NCI-H1930 (cell line): ENCODE measurements at places on chromosomes 7 and 10.

DNA sequence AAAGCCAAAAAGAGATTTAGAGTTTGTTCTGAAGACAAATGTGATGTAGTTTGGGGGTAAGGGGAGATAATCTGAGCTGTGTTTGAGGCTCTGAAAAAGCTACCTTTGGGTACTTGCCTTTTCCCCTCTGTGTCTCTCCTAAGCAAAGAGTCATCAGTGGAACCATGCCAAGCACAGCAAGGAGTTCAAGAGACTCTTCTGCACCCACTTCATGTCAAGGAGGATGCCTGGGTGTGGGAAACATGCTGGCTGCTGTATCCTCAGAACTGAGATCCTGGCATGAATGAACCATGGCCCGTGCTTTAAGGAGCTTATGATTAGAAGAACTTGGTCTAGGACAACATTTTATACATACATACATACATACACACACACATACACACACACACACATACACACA lies 142.9 kb downstream of the NOC3L start:
- DNase-seq = no peak

GRCh38 chr10:99345350-99345749 lies 16.2 kb downstream of the CNNM1 start:
- DNase-seq = no peak

GRCh38 chr7:96991546-96992191 lies 13.7 kb upstream of the DLX6 start:
- DNase-seq = no peak

DNA sequence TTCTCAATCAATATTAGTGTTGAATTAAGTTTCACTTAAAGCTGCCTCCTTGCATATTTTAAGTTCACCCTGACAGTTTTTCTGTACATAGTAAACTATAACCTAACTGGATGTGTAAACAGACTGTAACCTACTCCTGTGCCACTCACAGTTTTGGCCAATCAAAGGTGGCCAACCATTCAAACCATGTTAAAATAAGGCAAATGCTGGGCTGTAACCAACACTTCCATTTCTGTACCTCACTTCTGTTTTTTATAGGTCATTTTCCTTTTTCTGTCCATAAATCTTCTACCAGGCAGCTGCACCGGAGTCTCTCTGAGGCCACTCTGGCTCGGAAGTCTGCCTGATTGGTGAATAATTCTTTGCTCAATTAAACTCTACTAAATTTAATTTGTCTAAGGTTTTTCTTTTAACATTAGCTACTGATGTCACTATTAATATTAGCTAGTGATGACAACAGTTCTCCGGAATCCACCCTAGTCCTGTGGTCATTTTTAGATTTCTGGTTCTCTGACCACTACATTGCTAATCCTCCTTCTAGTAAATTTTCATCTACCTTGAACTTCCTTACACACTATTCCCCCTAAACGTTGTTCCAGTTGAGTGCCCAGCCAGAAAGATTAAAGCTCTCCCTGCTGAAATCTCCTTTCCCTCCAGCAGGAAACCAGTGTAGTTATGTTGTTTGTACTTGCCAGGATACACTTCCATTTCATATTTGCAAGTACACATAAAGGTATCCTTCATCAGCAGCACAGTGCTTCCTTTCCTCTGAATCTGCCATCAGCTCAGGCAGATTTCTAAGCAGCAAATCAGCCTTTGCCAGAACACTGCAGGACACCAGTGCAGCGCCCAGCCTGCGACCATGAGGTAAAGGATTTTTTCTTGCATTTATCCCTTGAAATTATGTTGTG lies 18.6 kb upstream of the IFIT2 start:
- DNase-seq = no peak

- no peak for DNase-seq
Measured at GRCh38 chr10:18949391-18949790, 99.2 kb upstream of the MALRD1 start.

GRCh38 chr10:52644373-52645186 lies 128.0 kb downstream of the MBL2 start:
- no peak for DNase-seq

DNA sequence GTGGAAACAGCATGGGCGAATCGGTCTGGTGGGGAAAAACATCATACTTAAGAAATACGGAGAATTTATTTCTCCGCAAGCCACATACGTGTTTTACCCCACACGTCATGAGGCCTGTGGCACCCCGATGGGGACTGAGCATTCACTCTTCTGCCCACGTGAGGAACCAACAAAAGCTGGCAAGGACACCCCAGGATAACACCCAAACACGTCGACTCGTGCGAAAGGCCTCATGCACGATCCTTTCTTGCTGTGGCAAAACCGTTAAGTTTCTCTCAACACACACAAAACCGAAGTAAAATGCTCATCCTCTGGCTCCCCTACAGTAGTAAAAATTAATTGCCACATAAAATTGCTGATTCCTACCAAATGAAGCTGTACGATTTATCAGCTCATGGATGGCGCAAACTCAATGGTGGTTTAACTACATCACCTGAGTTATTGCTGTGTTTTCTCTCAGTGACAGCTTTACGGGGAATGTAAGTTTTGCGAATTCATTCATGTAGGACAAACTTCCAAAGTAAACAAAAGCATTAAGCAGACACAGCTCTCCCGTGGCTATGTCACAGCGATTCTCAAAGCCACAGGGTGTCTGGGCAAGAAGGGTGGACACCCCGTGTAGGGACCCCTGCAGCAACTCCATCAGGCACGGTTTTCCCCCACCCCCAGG lies 97.0 kb downstream of the CTBP2 start:
- no peak for DNase-seq

- DNase-seq = no peak
Measured at GRCh38 chr10:132516771-132517725, 20.5 kb upstream of the INPP5A start.

DNA sequence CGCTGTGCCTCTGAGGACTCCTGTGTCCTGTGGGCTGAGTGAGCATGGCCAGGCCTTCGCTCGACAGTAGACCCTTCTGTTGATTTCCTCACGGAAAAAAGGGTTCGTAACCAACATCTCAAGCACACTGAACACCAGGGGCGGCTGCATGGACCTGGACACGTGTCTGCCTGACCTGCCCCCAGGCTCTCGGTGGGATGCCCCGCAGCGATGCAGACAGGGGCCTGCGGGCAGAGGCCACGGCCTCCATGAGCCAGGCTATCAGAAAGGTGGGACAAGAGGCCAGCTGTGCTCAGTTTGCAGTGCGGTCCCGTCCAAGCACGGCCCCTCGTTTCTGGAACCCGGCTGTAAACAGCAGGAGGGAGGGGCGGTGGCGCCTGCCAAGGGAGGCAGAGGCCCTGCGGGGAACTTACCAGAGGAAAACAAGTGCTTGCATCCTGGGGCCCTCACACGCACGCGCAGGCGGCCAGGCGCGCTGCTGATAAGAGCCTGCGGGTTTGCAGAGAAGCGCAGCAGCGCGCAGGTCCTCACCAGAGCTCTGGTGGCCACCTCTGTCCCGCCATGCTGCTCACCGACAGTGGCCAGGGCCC lies 10.6 kb downstream of the GPR146 start:
- DNase-seq = no peak

DNA sequence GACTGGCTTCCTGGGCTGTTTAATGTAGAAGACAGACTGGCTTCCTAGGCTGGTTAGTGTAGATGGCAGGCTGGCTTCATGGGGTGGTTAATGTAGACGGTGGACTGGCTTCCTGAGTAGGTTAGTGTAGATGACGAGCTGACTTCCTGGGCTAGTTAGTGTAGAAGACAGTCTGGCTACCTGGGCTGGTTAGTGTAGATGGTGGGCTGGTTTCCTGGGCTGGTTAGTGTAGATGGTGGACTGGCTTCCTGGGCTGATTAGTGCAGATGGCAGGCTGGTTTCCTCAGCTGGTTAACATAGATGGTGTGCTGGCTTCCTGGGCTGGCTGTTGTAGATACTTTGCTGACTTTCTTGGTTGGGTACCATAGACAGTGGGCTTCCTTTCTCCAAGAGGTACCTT lies 122.9 kb upstream of the PPP2R2D start:
- DNase-seq = no peak

- no peak for DNase-seq
Measured at GRCh38 chr10:59903871-59904270, 2.5 kb downstream of the CCDC6 start.

DNA sequence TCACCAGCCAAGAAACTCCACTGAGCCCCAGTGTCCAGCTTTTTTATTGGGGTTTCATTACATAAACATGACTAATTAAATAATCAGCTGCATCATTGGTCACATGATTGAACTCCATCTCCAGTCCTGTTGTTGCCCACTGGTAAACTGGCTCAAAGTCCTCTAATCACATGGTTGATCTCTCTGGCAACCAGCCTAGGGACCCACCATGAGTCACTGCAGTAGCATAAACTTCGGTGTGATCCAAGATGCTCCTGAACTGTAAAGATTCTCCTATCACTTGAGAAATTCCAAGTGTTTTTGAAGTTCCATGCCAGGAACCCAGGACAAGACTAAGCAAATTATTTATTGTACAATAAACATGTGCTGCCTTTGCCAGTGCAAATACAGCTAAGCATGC lies 130.4 kb upstream of the AUTS2 start:
- DNase-seq = no peak

DNA sequence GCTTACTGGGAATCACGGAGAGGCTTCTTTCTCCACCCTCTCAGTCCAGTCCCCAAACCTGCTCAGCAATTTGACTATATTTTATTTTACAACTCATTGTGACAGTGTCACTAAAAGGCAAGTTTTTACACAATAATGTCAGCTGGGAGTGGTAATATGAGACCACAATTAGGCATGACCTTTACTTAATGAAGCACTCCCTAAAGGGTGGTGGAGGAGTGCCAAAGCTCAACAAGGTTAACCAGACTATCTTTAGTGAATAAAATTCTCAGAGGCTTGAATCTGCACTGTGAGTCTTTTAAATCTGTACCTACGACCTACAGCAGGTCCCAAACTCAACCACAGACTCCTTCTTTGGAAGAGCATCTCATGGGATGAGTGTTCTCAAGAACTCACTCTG lies 215.6 kb downstream of the TAX1BP1 start:
- DNase-seq = no peak

- DNase-seq = no peak
Measured at GRCh38 chr7:82595176-82595575, 151.6 kb upstream of the CACNA2D1 start.

GRCh38 chr7:103689255-103689654 lies 243.2 kb upstream of the SLC26A5 start:
- DNase-seq = no peak

GRCh38 chr10:131819241-131820072 lies 81.4 kb upstream of the PPP2R2D start:
- no peak for DNase-seq

GRCh38 chr7:92987095-92987494 lies 130.7 kb downstream of the SAMD9 start:
- no peak for DNase-seq

DNA sequence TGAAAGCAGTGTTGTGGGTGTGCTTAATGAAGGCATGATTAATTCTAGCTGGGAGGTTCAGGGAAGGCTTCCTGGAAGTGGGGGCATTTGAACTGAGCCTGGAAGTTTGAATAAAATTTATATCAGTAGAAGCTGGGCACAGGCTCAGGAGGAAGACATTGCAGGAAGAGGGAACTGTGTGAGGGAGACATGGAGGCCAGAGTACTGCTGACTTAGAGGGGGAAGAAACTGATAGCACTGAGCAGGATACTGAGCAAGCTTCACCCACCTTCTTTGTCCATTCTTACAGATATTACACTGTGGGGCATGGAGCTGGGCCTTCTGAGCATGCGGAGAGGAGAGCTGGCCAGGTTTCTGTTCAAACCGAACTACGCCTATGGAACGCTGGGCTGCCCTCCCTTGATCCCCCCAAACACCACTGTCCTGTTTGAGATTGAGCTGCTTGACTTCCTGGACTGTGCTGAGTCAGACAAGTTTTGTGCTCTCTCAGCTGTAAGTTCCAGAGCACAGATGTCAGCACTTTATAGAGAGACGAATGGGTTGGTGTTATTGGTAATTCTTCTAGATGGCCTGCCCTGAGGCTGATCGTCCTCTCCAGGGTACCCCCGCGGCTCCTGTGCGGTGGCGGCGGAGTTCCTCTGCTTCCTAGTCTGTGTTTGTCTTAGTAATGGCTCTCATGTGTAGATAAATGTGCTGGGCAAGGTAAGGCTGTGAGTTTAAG lies 2.1 kb downstream of the FKBP6 start:
- DNase-seq = no peak
